Amniotic epithelial cell (primary cell): ENCODE measurements at places on chromosomes 4 and X.

DNA sequence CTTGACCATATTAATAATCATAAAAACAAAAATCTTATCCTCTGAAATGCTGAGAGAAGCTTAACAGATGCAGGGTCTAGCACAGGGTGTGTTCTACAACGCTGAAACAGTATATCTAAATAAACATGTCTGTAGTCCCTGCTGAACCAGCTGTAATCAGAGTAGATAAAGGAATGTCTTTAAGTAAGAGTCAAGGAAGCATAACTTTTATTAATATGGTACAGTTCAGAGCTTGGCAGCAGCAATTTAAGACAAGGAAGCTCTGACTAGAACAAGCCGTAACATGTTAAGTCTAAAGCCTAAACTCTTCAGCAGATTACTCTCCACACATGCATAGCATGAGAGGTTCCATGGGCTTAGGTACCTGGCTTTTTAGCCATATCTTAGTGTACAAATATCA, 36.1 kb downstream of the NFKB1 start:
- no peak for DNase-seq

- DNase-seq, result no peak
Measured at GRCh38 chr4:17504081-17504480, 7.8 kb downstream of the QDPR start.

DNA sequence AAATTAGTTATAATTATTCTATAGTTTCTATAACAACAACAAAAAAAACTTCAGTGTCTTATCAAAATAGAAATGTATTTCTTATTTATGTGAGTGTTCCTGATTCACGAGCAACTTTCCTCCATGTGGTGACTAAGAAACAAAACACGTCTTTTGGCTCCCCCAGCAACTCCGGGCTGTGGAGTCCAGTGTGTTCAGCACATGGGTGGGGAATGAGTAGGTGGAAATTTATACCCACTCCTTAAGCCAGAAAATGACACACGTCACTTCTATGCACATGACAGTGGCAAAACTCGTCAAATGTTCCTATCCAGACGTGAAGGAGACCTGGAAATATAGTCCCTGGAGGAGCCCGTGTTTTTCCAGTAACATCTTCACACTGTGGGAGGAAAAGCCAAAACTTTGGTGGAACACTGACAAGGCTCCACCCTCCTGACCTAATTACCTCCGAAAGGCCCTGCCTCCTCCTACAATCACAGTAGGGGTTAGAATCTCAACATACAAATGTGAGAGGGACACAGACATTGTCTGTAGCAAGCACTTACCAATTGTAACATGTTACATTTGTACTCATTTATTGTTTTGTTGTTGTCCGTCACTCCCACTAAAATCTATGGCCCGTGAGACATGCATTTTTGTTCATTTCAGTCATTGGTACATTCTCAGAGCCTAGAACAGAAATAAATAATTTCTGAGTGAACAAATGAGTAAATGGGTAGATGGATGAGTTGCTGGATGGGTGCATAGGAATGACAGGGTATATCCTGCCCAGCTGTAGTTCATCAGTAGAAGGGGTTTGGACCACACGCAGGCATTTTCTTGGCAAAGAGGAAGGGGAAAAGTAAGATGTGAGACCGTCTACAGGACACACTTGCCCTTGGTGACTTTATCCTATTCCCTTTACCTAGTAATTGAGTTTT, 605.8 kb upstream of the TENM3 start:
- DNase-seq, result no peak

DNA sequence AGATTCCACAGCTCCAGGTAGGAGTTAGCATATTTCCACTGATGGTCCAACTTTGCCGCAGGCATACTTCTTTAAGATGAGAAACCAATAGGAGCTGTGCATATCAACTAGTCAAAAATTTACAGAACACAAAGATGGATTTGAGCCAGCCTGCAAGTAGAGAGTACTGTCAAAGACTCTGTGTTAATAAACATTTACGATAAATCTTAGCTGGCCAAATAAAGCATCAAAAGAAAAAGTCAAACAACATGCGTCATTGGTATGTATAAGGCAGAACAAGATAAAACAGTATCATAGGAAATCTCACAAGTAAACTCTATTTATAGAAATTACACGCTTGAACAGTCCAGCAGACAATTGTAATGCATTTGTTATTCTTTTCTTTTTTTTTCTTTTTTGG, 907.4 kb upstream of the AGA start:
- no peak for DNase-seq

- DNase-seq, result no peak
Measured at GRCh38 chr4:91827914-91828313, 475.9 kb upstream of the GRID2 start.

- DNase-seq, result no peak
Measured at GRCh38 chr4:35399912-35400311, 844.4 kb downstream of the ARAP2 start.

- DNase-seq, result no peak
Measured at GRCh38 chrX:106649523-106650428, 38.0 kb downstream of the RADX start.

DNA sequence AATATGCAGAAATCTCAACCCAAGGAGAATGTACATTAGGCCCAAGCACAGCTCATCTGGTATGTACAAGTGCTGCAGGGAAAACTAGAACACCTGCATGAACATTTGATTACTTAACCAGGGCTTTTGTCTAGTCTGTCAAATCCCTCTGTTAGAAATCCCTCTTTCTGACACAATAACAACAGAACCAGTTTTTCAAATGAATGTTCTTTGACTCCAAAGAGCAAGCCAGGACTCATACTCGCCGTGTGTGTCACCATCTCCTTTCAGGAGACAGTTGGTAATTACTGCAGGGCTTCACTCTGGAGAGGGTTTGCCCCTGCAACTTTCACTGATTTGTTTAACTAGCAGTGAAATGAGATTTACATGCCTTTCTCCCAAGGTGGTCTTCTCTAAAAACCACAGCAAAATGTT, 143.0 kb upstream of the FAM241A start:
- no peak for DNase-seq

- DNase-seq, result peak; percentile 69
Measured at GRCh38 chrX:47648376-47648775, 2.0 kb downstream of the ELK1 start.

DNA sequence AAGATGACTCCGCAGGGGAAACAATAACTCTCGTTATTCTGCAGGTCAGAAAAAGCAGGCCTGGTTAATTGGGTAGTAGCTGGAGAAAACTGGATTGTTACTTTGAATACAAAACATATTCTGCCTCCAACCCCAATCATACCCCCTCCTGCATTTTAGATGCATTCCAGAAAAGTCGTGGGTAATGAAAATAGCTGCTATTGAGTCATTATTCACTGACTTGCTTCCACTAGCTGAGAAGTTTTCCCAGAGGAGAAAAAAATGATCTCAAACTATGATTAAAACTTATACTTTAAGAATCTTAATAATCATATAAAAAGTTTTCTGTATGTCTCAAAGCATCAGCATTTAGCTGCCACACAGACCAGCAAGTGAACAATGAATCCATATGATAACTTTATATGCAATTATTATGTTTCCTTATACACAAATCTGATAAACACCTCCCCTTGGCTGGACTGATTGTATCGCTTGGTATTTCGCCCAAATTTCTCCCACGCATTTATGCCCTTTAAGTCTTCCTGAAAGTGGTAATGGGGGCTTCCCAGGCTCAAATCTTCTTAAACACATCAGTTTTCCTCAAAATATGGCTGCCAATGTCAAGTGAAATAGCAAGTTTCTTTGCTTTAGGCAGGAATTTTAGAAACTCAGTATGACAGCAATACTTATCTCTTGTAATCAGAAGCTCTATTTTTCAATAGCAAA, 181.0 kb downstream of the LDB2 start:
- no peak for DNase-seq

DNA sequence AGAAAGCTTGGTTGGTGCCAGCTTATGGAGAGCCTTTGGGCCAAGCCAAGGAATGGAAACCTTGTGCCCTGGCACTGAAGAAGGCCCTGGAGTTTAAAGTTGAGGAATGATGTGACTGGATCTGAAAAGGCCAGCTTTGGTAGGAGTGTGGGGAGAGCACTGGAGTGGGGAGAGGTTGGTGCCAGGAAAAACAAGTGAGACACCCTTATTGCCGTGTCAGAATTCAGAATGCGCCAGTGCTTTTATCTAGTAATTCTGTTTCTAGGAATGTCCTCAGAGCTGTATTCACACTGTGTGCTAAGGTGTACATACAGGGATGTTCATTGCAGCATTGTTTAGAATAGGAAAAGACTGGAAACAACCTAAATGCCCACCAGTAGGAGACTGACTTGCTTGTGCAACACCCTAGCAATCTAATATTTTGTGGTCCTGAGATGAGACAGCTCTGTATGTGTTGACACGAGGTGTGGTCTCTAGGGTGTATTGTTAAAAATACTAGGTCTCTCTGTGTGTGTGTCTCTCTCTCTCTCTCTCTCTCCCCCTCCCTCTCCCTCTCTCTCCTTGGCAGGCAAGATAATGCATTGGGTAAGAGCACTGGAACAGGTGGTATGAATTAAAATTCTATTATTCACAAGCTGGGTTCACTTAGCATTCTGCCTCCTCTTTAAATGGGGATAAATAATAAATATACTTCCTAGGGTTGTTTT, 107.8 kb downstream of the GATB start:
- no peak for DNase-seq

GRCh38 chr4:78120144-78120880, 63.2 kb downstream of the FRAS1 start:
- peak; percentile 67 for DNase-seq

DNA sequence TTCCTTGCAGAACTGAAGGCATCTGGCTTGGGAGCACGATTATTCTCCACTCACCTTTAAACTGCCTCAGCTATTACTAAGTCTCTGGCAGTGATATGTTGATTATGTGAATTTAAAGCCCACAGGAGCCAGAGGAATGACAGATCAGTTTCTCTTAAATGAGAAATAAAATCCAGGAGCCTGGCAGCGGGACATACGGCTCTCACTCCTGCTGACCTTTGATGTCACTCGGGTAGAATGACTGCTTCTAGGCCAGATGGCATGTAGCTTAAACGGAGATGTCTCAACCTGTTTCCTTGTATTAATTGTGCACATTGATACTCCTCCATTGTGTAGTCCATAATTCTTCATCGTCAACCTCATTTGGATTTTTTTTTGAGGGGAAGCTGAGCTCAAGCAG, 4.0 kb upstream of the CBLL2 start:
- DNase-seq, result no peak

DNA sequence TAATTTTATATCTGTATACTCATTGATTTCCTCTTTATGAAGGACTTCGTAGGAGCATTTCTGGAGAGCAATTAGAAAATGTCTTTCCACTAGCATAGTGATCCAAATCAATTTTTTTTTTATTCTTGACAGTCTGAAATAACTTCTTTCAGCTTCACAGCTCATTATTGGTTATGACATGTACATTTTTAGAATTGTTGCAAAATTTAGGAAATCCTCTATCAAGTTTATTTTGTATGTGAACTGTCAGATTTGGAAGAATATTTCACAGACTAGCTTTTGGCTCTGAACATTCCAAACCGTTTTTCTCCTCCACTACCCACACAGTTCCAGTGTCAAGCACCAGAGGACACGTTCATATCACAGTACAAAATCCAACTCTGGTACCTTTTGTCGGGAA, 249.6 kb upstream of the ATOH1 start:
- DNase-seq, result no peak

GRCh38 chrX:109918753-109919152, 84.2 kb upstream of the TMEM164 start:
- no peak for DNase-seq

DNA sequence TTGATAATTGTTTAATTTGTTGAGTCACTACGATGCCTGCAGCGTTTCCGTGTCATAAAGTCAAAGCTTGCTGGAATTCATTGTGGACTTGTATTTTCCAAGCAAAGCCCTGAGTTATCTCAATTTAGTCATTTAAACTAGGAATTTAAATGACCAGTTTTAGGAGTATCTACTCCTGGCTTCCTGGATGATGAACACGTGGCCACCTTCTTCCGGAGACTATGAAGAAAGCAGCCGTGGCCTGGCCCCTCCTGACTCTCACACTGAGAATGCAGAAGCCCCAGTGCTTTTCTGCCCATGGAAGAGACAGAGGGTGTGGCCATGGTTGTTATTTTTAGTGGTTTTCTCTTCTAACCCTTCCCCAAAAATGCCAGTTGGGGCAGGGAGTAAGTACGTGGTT, 250.7 kb upstream of the GATB start:
- no peak for DNase-seq

DNA sequence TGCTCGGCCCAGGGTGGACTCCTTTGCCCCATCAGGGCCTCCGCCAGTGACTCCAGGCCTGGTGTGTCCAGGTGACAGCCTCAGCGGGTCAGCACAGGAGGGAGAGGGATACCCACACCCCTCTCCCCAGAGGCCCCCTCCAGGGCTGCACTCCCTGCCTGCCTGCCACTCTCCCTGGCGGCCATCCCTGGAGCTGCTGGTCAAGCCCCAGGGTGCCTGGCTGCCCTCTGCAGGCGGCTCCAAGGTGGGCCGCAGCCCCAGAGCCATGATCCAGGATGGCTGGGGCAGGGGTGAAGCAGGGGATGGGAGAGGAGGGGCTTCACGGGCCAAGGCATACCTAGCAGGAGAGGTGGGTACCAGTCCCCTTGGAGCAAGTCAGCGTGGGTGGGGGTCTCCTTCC, 3.8 kb downstream of the FGFRL1 start:
- no peak for DNase-seq

- no peak for DNase-seq
Measured at GRCh38 chr4:150106886-150107285, 28.6 kb downstream of the DCLK2 start.

GRCh38 chr4:83180431-83180968, 66.0 kb upstream of the PLAC8 start:
- no peak for DNase-seq

- DNase-seq, result no peak
Measured at GRCh38 chrX:71320126-71320525, 18.6 kb downstream of the ITGB1BP2 start.

DNA sequence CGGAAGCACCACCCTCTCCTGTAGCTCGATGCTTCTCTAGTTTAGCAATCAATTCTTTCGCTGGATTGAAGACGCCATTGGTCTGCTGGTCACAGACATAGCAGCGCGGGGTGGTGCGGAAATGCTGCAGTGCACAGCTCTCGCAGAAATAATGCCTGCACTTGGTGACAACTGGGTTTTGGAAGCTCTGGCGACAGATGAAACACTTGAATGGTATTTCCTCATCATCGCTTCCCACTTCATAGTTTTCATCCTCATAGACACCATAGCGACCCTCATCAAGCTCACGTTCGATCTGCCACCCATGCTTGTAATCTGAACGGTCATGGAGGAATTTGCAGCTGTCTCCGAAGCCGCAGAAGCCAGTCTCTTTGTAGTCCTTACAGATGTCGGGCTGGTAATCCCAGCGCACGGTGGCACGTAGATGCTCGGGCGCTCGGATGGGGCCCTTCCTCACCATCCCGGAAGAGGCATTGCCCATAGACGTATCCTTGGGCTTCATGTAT, 854 bp downstream of the RNF113A start:
- DNase-seq, result no peak

DNA sequence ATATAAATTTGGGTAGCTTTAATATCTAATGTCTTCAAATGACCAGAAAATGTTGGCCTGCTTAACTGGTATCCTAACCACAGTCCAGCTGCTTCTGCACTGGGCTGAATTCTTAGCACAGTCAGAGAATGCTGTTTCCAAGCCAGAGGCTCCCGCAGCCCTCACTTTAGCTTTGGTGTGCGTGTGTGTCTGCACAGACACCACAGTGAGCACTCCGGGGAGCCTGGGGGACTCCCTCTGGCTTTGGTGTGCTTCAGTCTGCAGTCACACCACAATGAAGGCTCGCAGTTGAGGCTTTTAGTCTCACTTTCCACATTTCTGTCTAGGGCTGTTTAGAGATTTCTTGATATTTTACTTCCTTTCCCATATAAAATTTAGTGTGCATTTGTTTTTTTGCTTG, 53.6 kb downstream of the APOO start:
- DNase-seq, result peak; percentile 34

GRCh38 chr4:77818073-77818601, 1.0 kb downstream of the CNOT6L start:
- peak; percentile 79 for DNase-seq
